CD4-positive, alpha-beta T cell treated with Interleukin-2 at 100 ng/mL for 4 hours (primary cell): ENCODE measurements at places on chromosomes 2 and 18.

- no peak for DNase-seq
Observed at GRCh38 chr18:47830772-47831171, 99.7 kb downstream of the SMAD2 start.

- DNase-seq, result no peak
Observed at GRCh38 chr2:15755528-15755927, 163.9 kb downstream of the DDX1 start.

GRCh38 chr18:9993521-9994025, 79.8 kb downstream of the VAPA start:
- no peak for DNase-seq

DNA sequence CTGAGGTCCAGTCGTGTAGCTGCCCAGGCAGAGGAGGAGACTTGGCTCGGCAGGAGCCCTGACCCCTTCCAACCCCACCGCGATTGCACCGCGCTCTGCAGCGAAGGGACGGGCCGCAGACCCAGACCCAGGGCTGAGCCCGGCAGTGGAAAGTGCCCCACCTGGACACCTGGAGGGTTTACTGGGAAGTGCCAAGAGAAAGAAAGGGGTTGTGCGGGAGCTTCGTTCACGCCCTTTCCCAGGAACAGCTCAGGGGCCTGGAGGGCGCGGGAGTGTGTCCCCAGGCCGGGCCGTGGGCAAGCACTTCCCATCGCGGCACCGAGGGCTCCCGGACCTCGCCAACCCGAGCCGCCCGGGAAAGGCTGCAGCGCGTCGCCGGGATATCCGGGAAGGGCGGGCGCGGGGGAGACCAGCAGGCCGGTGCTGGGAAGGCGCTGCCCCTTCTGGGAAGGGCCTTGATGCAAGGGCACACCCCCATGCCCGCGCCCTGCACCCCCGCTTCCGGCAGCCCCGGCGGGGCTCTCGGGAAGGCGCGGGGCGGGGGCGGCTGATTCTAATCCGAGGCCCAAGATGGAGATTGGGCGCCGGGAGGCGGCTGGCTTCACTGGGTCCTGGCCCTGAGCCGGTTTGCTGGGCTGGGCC, 36.1 kb upstream of the MRPL33 start:
- DNase-seq, result peak; percentile 26

- no peak for DNase-seq
Observed at GRCh38 chr18:75124551-75124950, 84.4 kb downstream of the PTGR3 start.

- no peak for DNase-seq
Observed at GRCh38 chr2:143345887-143346787, 216.9 kb downstream of the ARHGAP15 start.

DNA sequence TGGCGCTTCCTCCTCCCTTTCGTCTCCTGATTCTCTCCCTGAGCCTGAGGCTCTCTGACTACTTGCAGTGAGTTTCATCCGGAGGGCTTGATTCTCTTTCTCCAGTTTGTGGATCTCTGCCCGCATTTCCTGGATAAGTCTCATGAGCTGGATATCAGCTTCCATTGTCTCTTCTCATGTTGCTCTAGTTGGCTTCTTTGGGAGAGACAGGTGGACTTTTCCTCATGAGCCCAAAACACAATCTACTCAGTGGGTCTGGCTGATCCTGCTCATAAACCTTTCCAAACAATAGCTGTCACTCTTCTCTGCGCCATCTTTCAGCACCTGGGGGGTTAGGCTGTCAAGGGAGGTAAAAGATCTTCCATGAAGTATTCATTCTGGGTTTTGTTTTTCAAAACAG, at the start of gene CCDC195:
TSS of gene CCDC195 (minus strand) at position 165 of the 400 bp plus-strand sequence. CDS start at position 165, 0 bp downstream.
- no peak for DNase-seq

GRCh38 chr2:31324016-31324633, 90.2 kb downstream of the EHD3 start:
- peak; percentile 43 for DNase-seq

- DNase-seq, result no peak
Observed at GRCh38 chr18:9690418-9691188, 17.5 kb upstream of the RAB31 start.

GRCh38 chr2:150621526-150622213, 134.2 kb upstream of the RND3 start:
- no peak for DNase-seq

- DNase-seq, result no peak
Observed at GRCh38 chr2:215542690-215543089, 106.8 kb upstream of the FN1 start.
